Activated naive CD4-positive, alpha-beta T cell treated with anti-CD3 and anti-CD28 coated beads for 36 hours (primary cell): ENCODE measurements at places on chromosomes 6 and 20.

DNA sequence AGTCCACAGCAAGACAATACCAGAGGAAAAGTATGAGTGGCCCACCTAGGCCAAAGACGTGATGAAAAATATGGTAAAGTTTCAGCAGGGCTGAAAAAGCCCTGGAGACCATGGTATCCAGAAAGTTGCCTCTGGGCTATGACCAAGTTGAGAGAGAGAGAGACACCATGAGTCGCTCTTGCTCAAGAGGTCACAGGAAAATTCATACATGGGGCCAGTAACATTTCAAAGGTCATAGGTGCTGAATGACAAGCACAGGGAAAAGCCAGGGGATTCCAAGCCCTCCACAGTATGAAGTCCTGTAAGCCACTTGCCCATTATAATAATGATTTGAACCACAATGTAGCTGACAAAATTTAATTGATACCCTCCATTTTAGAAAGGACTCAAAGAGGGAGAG, 657.7 kb upstream of the CITED2 start:
- no peaks in the 10 kb centered on the region for H3K36me3 ChIP-seq
- H3K4me1 ChIP-seq, result no peaks in the 10 kb centered on the region
- H3K4me3 ChIP-seq, result no peak overlapping the region
- peaks cover 28% of the 10 kb centered on the region for H3K27me3 ChIP-seq

DNA sequence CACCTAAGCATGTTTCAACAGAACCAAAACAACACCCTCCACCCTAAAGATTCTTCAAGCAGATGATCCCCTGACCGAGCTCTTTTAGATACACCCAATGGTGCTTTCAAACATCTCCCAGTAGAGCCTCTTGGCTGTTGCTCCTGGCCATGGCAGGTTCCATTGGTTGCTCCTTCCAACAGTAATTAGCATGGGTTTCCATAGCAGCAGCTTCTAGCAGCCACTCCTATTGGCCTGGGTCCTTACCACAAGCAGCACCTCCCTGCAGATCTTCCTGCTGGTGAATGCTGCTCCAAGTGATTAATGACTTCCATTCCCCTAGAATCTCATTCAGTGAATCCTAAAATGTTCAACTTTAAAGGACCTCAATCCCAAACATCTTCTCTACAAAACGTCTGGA, 13.9 kb downstream of the CCN2 start:
- no peaks in the 10 kb centered on the region for H3K4me1 ChIP-seq
- DNase-seq, result no peak
- no peak overlapping the region for H3K27ac ChIP-seq

DNA sequence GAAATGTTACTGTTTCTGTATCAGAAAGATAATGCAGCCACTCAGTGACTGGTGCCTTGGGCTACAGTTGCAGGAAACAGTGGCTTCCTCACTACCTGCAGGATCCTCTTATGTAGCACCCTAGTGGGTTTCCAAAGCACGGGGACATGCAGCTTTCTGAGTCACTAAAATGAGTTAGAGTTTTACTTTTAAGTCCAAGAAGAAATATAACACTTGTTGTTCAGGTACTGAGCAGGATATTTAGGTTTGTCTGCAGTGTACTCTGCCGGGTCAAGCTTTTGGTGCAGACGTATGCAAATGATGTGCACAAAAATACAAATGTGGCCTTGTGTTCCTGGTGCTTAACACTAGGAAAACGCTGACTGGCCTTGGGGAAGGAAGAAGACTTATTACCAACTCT, 22.0 kb downstream of the ACSS1 start:
- peak overlapping the region; percentile 23 for H3K4me3 ChIP-seq
- peak overlapping the region; percentile 26 for H3K27ac ChIP-seq
- H3K4me1 ChIP-seq, result peaks cover 46% of the 10 kb centered on the region
- DNase-seq, result peak; percentile 55
- no peaks in the 10 kb centered on the region for H3K36me3 ChIP-seq
- no peaks in the 10 kb centered on the region for H3K27me3 ChIP-seq

- H3K36me3 ChIP-seq, result peaks cover 5% of the 10 kb centered on the region
- no peaks in the 10 kb centered on the region for H3K27me3 ChIP-seq
Observed at GRCh38 chr6:157145656-157146285, 177.5 kb downstream of the TMEM242 start.

DNA sequence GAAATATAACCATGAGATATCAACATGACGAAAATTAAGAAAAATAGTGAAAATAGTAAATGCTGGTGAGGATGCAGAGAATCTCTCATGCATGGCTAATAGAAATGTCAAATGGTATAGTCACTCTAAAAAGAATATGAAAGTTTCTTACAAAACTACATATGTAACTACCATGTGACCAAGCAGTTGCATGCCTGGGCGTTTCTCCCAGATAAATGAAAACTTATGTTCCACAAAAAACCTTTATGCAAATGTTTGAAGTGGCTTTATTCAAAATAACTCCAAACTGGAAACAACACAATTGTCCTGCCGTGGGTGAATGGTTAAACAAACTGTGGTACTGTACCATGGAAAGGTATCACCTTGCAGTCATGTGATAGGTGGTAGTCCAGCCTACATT, 112.4 kb downstream of the HDGFL1 start:
- H3K36me3 ChIP-seq, result no peaks in the 10 kb centered on the region
- H3K4me1 ChIP-seq, result no peaks in the 10 kb centered on the region
- DNase-seq, result no peak
- no peak overlapping the region for H3K4me3 ChIP-seq

- H3K27ac ChIP-seq, result peak overlapping the region; percentile 11
- no peak overlapping the region for H3K4me3 ChIP-seq
- H3K27me3 ChIP-seq, result no peaks in the 10 kb centered on the region
- H3K36me3 ChIP-seq, result peaks cover 34% of the 10 kb centered on the region
- peaks cover 63% of the 10 kb centered on the region for H3K4me1 ChIP-seq
Observed at GRCh38 chr6:37965964-37966676, 146.6 kb downstream of the ZFAND3 start.
